Urinary bladder (tissue), 4 donors: ENCODE measurements at places on chromosomes 16 and 17. TPM values are rescaled to one million over a fixed set of nuclear protein-coding genes. Genes with fewer than 3 reads are reported as not detected.

Gene CEMP1
- not detected for total RNA-seq

Gene ZSCAN10
- total RNA-seq = not detected

Gene GSG1L
- 1.7 TPM for total RNA-seq

Gene CCL18
- total RNA-seq = not detected

Gene PRSS53
- total RNA-seq = 1.1 TPM
